ENCODE measurements at places on chromosomes 6 and 20.

- DNase-seq: no peak
Observed at GRCh38 chr6:6436366-6436765, 115.9 kb upstream of the F13A1 start.

- DNase-seq: no peak
Observed at GRCh38 chr6:75102301-75102700, 103.6 kb downstream of the COL12A1 start.

DNA sequence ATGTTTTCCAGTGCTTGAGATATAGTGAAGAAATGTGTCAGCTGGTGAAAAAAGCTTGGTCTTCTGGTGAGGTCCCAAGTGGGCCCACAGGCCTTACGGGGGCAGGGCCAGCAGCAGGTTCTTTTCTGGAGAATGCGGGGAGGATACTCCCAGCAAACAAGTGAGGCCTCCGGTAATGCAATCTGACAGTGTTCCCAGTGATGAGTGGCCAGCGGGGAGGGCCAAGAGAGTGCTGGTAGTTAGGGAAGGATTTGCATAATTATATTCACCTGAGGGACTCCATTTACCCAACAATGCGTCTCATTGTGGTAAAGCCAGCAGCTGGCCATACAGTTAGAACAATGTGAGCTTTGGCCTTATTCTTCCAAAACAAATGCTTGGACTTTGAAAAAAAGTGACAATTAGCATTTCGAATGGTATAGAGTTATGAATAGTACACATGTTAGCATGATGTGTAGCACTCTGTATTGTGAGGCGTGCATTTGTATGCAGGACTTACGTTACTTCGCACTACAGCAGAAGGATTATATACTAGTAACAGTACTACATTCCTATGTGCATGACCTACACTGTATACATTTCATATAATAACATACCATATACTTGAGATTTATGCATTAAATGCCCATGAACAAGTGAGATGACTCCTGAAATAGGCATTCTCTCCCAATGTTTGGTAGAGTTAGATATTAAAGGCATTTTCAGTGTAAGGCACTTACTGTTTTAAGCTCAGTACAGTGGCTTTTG, 69.8 kb downstream of the MYB start:
- DNase-seq: no peak

DNA sequence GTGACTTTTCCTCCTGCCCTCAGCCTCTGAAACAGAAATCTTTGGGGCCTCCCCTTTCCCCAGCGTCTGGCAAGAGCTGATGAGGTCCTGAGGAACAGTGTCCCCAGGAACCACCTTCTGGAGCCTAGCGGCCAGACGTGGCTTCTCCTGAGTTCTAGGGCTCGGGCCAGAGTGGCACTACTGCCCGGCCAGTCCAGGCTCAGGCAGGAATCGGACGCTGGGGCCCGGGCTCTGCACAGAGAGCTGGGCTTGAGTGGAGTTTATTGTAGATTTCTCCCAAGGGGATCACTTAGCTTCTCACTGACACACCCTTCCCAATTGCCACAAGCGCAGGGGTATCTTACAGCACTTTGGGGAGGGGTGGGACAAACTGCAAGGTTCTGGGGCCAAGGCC, 20.2 kb downstream of the SDCBP2 start:
- no peak for DNase-seq

GRCh38 chr6:22631091-22631490, 61.7 kb downstream of the HDGFL1 start:
- no peak for DNase-seq

Measured in stimulated activated CD8-positive, alpha-beta memory T cell treated with anti-CD3 and anti-CD28 coated beads, Interleukin-7, amount 100 ng/mL, for 1 hour (primary cell).